Globus pallidus (tissue), 1 donor: ENCODE measurements at places on chromosomes 3 and 15.

DNA sequence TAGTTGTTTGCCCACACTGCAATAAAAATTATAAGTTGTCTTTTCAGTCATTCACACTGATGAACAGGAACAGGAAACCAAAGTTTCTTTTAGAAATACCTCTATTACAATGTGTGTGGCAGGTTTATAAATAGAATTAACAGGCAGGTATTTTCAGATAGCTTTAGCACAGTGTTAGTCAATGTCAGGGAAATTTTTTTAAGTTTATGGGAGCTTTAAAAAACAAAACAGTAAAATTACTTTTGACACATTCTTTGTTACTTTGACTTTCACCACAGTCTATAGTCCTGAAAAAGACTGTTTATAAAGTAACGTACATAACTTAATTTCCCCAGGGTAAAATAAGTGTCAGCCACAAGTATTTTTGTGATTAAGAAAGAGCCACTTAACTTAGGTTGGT, 38.1 kb downstream of the SERPINI1 start:
- DNase-seq, result no peak

DNA sequence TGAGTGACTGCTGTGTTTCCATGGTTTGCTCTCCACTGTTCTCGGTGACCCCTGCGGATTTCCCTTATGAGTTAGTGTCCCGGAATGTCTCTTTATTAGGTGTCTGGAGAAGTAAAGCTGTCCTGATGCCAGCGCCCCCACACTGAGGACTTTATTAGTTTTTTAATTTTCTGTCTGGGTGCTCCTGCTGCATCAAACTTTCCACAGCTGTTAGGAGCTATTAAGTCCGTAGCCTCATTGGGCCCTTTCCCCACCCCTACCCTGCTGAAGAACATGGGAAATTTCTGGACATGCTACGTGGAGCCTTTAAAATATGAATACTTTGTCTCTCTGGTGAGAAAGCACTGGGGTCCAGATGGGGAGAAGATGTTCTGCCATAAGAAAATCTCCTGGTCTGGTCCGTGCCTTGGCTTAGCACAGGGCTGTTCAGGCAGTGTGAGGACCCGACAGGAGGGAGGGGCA, 161.7 kb upstream of the HES1 start:
- no peak for DNase-seq

- peak; percentile 93 for DNase-seq
These were observed 41.8 kb upstream of the GOLM2 start for GRCh38 chr15:44246521-44247268.

- DNase-seq, result no peak
These were observed 83.9 kb upstream of the DCBLD2 start for GRCh38 chr3:98985431-98985830.

DNA sequence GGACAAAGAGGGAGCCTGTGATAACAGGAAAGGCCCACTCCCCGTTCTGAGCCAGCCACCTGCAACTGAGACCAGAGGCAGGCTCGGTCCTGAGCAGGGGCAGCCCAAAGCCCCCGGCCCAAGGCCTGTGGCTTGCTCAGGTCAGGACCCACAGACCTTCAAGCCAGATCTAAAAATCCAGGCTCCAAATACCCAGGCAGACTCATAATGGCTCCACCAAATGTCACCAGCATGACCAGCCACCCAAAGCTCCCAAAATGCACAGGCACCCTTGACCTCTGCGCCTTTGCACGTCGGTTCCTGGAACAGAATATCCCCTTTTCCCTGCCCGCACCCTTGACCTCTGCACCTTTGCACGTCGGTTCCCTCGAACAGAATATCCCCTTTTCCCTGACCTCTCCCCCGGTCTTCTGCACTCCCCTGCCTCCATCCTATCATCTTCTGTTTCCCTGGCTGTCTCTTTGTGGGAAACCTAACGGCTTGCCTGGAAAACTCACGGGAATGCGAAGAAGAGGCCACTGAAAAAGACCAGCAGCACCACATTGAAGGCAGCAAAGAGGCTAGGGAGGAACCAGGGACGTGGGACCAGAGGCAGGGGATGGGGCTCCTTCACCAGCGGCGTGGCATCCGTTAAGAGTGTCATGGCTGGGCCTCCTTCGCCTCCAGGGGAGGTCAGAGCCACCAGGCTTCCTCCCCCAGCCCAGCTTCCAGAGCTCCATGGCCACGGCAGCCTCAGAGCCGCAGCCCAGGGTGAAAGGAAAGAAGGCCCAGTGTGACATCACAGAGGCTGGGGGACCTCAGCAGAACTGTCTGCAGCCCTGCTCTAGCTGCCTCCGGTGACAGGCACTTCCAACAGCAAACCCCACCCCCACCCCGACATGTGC, at the start of gene ZDHHC19:
Gene ZDHHC19 (minus strand): TSS at position 728 of the 884 bp plus-strand sequence. CDS start 85 bp downstream, at position 643.
- DNase-seq, result no peak

DNA sequence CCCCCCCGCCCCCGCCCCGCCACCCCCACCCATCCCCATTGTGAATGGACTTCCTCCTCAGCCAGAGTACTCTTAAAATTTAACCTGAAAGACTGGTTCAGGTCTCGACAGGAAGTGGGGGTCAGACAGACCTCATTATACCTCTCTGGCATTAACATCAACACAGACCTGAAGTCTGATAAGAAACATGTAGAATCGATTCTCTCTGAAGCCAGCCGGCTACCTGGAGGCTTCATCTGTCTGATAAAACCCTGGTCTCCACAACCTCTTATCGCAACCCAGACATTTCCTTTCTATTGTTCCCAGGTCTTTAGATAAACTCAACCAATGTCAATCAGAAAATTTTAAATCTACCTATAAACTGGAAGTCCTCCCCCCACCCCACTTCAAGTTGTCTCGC, 42.6 kb downstream of the SLCO2A1 start:
- DNase-seq, result no peak
